SW 1271 (cell line): ENCODE measurements at places on chromosomes 11 and 22.

DNA sequence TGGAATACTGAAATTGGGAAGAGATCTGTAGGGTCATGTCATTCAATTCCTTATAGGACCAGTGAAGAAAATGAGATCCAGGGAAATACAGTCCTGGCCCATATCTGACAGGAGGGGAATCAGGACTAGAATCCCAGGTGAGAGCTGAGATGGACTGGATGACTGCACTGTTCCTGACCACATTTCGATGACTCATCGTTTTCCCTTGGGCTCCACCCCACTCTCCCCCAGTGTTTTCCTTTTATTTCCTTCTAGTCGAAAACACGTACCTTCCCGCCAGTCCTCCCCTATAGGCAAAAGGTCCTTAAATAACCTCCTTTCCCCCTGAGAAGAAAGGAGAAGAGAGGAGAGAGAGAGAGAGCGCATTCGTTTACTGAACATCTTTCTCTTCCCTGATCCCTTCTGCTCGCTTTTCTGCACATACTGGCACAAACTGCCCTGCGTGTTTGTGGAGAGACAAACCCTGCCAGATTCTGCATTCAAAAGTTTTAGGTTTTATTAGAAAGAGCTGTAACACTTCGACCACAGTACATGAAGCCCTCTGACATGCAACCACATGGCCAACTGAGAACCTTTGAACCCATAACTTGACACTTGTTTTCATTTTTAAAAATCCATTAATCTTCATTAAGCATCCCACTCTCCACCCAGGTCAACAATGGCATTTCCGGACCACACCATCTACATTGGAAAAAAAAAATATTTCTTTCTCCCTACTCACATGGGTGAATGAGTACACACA is 565.7 kb downstream of the METTL15 start:
- no peak for DNase-seq

DNA sequence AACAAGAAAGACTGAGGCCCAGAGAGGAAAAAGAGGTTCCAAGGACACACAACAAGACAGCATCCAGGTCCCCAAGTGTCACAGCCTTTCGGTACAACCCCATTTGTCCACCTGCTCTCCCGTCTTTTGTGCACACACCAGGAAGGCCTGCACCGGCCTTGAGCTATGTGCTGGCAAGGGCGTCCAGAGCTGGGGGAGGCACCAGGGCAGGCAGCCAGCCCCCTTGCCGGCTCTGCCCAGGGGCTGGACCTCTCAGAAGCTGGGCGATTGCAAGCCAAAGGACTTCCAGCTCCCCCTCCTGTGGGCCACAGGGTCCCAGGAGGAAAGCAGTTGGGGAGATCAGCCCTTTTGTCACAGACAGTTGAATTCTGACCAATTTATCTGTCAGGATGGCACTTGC is 210.5 kb downstream of the MN1 start:
- no peak for DNase-seq

DNA sequence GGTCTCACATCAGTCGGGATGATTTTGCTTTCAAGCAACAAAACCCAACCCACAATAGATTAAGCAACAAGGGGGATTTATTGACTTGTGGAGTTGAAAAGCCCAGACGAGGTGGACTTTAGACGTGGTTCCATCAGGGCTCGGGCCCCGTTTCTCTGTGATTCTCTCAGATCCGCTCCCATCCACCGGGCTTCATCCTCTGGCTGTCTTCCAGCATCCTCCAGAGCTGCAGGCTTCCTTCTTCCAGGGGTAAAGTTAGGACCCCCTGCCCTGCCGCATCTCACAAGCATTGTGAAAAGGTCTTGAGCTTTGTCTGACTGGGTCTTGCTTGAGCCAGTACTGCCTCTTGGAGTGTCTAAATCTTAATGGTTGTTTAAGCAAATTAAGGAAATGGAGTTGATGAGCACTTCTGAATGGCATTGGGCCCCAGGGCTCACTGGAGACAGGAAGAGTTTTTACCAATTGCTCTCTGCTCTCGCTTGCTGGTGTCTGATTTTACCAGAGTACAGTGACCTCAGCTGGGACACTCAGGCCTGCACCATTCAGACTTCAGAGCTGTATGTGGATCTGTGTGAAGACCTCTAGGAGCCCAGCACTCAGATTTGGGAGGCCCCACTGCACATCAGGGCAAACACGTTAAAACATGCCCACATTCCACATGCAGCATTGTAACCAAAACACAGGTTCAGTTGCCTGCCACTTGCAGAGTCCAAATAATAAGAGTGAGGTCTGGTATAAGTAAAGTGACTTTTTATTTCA is 13.5 kb upstream of the FTH1 start:
- no peak for DNase-seq

- DNase-seq = no peak
Measured at GRCh38 chr22:19097518-19097917, 24.7 kb downstream of the DGCR2 start.
